ENCODE measurements at places on chromosomes 7 and 10.

DNA sequence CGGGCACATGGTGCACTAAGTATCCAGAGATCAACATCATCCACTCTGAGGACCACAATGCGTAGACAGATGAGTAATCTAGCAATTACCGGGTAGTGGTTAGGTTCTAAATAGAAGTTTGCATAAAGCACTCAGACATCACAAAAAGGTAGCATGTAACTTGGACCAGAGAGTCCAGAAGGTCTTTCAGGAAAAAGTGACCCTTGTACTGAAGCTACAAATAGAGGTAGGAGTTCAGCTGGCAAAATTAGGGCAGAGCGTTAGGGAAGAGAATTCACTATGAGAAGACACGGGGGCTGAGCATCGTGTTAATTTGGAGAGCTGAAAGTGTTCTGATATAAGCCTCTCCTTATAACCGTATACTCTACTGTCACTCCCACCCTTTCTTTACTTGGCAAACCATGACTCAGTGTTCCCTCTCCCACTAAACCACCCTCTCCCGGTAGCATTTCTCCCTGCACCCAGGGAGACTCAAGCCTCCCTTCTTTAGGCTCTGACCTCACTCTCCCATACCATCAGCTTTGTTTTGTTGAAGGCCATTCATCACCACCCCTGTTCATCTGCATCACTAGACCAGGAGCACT is 222.2 kb upstream of the FZD1 start:
- DNase-seq: no peak

GRCh38 chr10:130686689-130687300 is 550.6 kb downstream of the GLRX3 start:
- peak; percentile 13 for DNase-seq

GRCh38 chr10:73655990-73656298 is at the start of gene SYNPO2L:
Gene SYNPO2L, minus strand, starts transcription at chr10:73656029. Its CDS starts 107 bp downstream, at chr10:73655922.
- no peak for DNase-seq

- DNase-seq: no peak
Measured at GRCh38 chr10:89165923-89166322, 41.2 kb downstream of the CH25H start.

- no peak for DNase-seq
Measured at GRCh38 chr10:103450201-103450695, 1.9 kb downstream of the CALHM2 start.

DNA sequence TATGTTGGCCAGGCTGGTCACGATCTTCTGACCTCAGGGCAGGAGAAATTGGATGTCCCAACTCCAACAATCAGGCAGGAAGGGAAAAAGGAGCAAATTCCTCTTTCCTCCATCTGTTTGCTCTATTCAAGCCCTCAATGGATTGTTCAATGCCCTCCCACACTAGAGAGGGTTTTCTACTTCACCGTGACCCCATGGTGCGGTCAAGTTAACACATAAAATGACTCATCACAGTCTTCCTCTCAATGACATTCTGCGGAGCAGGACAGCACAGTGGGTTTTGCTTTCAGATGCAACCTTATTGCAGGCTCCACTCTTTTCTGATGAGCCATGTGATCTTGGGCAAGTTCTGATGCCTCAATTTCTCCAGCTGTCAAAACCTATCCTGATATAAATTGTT is 364.9 kb downstream of the ANKRD30A start:
- no peak for DNase-seq

- DNase-seq: no peak
Measured at GRCh38 chr10:33638891-33639290, 304.4 kb upstream of the NRP1 start.

- DNase-seq: no peak
Measured at GRCh38 chr7:92517631-92518030, 10.7 kb downstream of the PEX1 start.

GRCh38 chr7:35894721-35895120 is 93.9 kb downstream of the SEPTIN7 start:
- no peak for DNase-seq

GRCh38 chr7:89238156-89238555 is 442.6 kb upstream of the TEX47 start:
- no peak for DNase-seq

DNA sequence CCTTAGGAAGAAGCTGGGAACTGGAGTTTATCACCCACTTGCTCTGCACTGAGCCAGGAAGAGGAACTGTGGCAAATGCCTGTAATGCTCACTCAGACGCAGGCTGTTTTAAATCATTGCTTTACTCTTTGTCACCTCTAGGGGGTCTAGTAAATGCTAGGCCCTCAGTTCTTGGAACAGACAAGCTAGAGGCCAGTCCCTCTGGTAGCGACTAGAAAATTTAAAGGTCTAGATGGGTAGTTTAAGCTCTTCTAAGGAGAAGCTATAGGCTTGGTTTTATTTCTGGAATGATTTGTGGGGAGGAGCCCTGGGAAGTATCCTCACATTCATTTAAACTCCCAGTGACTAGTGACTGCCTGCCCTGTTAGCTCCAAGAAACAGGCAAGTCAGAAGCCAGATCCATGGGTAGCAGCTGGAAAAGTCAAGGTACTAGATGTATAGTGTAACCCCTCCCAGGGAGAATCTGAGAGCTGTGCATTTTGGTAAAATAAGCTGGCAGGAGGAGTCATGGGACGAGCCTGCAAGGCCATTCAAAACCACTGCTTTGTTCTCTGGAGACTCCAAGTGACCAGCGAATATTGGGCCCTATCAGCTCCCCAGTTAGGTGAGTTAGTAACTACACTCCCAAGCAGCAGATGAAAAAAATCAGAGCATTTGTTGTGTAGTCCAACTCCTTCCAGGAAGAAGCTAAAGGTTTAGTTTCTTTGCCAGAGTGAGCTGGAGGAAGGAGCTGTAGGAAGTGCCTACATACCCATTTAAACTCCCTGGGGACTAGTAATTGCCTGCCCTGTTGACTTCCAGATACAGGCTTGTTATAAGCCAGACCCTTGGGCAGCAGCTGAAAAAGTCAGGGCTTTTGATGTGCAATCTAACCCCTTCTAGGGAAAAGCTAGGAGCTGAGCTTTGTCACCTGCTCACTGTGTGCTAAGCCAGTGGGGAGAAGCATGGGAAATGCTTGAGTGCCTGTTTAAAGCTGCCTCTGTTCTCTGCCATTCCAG is 68.9 kb downstream of the DYNC1I1 start:
- DNase-seq: no peak

- DNase-seq: no peak
Measured at GRCh38 chr10:132990684-132991545, 48.5 kb upstream of the CFAP46 start.

- DNase-seq: no peak
Measured at GRCh38 chr7:148772297-148773089, 73.8 kb downstream of the CUL1 start.

DNA sequence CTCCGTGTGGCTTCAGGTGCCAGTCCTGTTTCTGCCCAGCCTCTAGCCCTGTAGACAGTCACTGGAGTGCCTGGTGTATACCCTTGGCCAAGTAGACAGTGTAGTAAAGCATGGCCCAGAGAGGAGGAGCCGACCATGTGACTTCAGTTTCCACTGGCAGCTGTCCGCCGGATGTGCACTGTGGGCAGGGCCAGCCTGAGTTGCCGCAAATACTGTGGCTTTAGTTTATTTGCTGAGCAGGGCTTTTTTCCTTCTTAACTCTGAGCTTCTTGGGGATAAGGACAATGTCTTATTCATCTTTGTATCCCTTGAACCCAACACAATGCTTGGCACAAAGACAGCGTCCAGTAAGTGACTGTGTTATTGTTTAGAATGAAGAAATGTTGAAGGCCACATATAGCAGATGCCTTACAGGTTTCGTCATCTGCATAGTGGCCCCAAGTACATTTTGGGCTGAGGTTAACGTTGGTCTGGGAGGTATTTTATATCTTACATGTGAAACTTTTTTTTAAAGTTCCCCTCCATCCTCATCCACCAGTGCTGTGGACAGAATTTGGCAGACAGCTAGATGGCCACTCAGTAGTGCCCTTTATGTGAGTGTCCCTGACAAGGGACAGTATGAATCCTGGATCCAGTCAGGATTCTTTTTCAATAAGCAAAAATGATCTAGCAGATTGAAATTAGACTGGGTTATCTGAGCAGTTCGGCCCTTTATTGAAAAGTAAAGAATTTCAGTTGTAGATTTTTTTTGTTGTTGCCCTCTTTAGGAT is 40.6 kb downstream of the CYP17A1 start:
- no peak for DNase-seq

DNA sequence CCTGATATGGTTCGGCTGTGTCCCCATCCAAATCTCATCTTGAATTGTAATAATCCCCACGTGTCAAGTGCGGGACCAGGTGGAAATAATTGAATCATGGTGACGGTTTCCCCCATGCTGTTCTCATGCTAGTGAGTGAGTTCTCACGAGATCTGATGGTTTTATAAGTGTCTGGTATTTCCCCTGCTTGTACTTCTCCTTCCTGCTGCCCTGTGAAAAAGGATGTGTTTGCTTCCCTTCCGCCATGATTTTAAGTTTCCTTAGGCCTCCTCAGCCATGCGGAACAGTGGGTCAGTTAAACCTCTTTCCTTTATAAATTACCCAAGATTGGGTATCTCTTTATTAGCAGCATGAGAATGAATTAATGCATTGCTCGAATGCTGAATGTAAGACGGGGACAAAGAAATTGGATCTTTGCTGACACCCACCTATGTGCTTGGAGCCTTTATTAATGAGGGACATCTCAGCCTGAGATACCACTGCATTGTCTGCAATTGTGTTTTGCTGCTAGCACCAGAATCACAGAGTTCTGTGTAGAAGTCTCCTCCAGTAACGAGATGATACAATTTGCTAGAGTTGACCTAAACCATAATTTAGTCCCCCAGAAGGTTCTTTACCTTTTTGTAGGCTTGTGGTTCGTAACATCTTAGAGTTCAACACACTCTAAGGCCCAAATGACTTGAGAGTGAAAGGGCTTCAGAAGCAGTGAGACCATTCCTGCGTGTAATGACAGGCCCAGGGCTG is 28.6 kb downstream of the SLC35B4 start:
- DNase-seq: no peak

GRCh38 chr7:22137466-22137865 is 191.8 kb upstream of the CDCA7L start:
- no peak for DNase-seq

DNA sequence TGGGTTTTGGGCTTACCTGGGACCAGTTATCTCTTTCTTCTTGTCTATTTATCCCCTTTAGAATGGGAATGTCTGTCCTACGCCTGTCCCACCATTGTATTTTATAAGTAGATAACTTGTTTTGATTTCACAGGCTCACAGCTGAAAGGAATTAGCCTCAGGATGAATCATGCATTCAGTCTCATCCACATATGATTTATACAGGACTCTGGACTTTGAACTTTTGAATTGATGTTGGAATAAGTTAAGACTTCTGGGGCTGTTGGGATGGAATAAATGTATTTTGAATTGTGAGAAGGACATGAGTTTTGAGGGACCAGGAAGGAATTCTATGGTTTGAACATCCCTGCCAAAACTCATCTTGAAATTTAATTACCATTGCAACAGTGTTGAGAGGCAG is 112.6 kb downstream of the AMPH start:
- DNase-seq: no peak

DNA sequence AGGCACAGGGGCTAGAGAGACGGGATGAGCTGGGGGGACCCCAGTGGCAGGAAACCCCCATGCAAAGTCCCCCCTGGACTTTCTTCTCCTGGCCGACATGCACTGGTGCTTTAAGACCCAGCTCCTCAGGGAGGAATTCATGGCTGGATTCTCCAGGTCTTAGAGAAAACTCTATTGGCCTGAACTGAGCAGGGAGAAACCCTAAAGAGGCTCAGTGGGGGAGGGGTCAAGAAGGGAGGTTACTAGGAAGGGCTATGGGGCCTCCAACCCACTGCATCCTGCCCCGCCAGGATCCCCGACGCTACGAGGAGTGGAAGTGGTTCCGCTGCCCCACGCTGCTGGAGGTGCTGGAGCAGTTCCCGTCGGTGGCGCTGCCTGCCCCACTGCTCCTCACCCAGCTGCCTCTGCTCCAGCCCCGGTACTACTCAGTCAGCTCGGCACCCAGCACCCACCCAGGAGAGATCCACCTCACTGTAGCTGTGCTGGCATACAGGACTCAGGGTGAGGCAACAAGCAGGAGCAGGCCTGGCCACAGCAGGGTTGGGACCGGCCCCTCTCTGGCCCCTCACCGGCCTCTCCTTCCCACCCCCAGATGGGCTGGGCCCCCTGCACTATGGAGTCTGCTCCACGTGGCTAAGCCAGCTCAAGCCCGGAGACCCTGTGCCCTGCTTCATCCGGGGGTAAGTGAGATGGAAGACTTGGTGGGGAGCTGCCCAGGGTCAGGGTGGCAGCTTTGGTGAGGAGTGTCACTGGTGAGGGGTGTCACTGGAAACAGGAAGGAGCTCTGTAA is 13.8 kb downstream of the ATG9B start:
- DNase-seq: no peak

- DNase-seq: no peak
Measured at GRCh38 chr7:128962899-128963298, 25.2 kb downstream of the IRF5 start.
